Nucleus accumbens (tissue), 56 donors: ENCODE measurements at places on chromosomes 11 and 22.

GRCh38 chr11:12540075-12540680, 134.0 kb upstream of the TEAD1 start:
- DNase-seq = no peak

DNA sequence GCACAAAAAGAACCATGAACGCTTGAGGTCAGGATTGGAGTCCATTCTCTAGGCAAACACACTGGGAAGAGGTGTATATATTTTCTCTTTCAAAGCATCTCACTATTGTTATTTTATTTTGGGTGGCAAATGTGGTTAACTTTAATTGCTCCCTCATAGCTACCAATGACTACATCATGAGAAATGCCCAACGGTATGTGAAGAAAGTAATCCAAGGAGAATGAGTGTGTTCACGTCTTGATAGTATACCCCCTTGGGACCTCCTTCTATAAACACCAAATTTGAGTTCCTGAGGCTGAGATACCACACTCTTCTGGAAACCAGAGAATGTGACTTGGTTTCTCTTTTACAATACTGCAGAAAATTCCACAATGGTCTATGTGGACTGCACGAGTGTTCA, 15.8 kb downstream of the OR8D1 start:
- no peak for DNase-seq

DNA sequence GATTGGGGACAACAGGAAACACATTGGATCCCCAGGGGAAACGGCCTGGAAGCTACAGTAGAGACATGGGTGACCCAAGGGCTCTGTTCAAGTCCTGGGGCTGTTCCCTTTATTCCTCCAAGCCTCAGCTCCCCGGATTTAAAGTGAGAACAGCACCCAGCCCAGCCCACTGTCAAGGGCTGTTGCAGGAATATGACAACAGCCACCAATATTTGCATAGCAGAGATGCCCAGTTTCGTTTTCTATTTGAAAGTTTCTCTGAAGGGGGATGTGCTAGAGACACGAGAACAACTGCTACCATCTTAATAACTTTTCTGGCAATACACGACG, 81.1 kb upstream of the WNT7B start:
- DNase-seq = no peak

DNA sequence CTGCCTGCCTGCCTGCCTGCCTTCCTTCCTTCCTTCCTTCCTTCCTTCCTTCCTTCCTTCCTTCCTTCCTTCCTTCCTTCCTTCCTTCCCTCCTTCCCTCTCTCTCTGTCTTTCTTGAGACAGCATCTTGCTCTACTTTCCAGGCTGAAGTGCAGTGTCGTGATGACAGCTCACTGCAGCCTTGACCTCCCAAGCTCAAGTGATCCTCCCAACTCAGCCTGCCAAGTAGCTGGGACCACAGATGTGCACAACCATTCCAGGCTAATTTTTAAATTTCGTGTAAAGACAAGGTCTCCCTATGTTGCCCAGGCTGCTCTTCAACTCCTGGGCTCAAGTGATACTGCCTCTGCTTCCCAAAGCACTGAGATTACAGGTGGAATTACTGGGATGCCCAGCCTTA, 328.2 kb upstream of the SORL1-AS1 start:
- no peak for DNase-seq

- DNase-seq = no peak
Measured at GRCh38 chr11:99406345-99406744, 385.6 kb downstream of the CNTN5 start.

DNA sequence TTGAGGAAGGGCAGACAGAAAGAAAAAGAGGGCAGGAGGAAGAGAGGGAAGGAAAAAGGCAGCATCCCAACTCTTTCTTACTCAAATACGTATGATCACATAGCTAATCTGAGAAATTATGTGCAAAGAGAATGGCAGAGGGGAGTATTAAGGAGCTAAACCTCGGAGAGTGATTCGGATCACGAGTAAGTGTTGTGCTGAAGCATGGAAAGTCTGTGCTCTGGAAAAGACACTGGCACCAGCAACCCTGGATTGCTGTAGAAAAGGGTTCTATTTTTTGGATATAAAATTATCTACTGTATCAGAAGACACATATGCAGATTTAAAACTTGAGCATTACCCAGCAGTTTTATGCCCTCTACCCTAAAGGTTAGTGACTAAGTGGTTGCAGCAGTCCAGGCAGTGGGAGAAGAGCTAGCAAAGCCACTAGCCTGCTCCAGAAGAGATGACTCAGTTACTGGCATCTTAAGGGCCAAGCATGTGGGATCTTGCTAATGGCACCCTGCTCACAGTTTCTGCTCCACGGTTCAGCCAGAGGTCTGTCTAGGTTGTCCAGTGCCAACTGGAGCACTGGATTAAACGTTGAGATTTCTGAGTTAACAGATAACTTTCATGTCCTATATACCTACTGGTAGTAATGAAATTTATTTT, 151.7 kb downstream of the SWAP70 start:
- no peak for DNase-seq

DNA sequence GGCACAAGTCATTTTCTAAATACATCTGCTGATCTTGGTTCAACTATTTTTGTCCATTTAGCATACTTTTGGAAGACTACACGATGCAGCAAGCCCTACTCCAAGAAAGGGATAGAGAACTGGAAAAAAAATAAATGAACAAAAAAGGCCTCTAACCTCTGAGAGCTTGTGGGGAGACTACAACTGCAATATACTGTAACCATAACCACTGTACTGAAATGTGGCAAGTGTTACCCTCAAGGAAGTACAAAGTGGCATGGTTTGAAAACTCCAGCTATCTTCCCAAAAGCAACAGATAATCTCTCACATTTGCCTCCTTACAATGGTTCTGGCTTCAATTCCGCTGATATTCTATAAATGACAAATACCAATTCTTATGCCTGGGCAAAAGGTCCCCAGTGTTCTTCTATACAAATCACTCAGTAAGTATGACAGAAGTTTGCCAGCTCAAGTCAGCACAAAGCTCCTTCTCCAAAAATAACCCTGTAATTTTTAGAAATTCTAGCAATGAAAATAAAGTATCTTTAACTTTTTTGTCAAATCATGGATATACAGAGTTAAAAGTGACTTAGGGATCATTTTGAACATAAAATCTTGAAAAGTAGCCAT, 22.9 kb downstream of the AMBRA1 start:
- no peak for DNase-seq

GRCh38 chr11:63829823-63830489, 9.0 kb upstream of the MARK2 start:
- DNase-seq = no peak
